ENCODE measurements at places on chromosomes 4 and X.

- DNase-seq = no peak
These were observed 12.3 kb downstream of the ABCD1 start for GRCh38 chrX:153736871-153737441.

- DNase-seq = no peak
These were observed 103.0 kb downstream of the PPEF1 start for GRCh38 chrX:18810416-18810815.

- DNase-seq = no peak
These were observed 128.3 kb downstream of the MANBA start for GRCh38 chr4:102632241-102633065.

- no peak for DNase-seq
These were observed 220.7 kb upstream of the CASK start for GRCh38 chrX:42143866-42144592.

DNA sequence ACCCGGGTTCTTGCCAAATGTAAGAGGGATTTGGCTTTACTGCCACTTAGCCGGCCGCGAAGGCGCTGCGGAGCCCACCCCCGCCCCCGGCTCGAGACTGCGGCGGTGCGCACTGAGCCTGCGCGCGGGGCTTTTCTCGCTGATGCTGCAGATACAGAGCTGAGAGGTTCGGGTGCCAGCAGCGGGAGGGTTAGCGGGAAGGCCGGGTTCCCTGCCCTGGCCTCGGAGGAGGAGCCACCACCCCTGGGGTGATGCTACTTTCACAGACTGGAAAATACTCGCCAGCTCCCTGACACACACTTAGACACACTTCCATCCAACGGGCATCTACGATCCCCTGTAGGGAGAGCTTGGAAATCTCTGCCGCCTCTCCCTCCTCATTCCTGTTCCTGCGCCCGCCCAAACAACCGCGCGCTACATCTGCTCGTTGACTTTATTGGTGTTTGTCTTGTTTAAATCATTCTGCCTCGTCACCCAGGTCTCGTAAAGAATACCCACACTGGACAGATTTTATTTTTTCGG is 2.1 kb upstream of the PCDH7 start:
- no peak for DNase-seq

DNA sequence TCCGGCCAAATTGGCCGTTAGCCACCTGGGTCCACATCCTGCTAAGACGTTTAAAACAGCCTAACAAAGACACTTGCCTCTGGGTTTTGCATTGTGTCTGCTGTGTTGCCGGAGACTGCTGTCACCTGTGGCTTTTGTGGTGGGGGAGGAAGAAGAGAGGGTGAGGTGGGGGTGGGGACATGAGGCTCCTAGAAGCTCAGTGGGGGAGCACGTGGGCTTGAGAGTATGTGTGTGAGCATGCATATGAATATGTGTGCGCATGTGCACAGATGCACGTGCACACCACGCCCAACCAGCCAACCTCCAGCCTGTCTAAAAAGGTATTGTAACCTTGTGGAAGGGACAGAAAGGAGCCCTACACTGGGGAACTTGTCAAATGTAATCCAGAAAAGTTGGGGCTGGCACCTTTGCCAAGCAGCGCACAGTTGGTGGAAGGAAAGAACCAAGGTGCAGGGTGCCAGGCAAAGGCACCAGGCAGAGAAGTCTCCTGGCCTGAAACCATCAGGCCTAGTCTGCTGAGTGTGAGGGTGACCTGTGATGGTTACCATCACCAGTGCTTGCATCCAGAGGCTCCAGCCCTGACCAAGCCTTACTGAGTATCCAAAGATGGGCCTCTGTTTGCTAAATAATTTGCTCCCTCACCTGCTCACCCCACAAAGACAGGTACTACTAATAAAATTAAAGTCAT is 10.1 kb upstream of the SASH3 start:
- DNase-seq = no peak

- DNase-seq = no peak
These were observed 4.8 kb upstream of the TMPRSS11B start for GRCh38 chr4:68250151-68250930.

DNA sequence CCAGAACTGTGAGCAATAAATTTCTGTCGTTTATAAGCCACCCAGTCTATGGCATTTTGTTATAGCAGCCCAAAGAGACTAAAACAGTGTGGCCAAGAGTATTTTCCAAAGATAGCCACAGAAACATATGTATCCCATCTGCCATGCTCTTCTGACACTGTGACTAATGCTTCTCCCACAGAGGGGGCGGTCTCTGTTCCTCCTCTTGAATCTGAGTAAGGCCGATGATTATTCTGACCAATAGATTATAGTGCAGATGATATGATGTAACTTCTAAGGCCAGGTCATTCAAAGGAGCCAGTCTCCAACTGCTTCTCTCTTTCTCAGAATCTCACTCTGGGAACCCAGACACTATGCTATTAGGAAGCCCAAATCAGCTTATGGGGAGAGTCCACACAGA is 570.7 kb downstream of the BCOR start:
- no peak for DNase-seq

- no peak for DNase-seq
These were observed 689 bp upstream of the NHSL2 start for GRCh38 chrX:71909956-71910355.

GRCh38 chr4:166252487-166253402 is 379.7 kb downstream of the TLL1 start:
- DNase-seq = no peak

GRCh38 chr4:102608190-102608589 is 107.0 kb downstream of the NFKB1 start:
- no peak for DNase-seq

- no peak for DNase-seq
These were observed 60.4 kb upstream of the MTM1 start for GRCh38 chrX:150508018-150508417.

GRCh38 chrX:70998411-70999027 is 67.6 kb upstream of the SLC7A3 start:
- DNase-seq = no peak

- no peak for DNase-seq
These were observed 83.0 kb upstream of the MAPK10 start for GRCh38 chr4:86442881-86443280.

DNA sequence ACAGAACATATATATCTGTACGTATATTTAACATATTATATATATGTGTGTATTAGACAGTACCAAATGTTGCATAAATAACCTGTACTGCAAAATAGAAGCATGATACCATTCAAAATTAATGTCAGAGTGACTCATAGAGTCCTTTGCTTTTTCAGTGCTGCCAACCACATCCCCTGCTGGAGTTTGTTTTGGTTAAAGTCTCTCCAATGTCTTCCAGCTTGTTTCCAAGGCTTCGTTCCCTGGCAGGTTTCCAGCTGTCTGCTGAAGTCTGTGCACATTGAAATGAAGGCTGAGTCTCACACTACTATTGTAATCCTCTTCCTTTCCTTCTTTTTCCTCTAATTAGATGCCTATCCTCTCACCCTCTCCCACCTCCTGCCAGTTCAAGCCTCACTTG is 14.9 kb downstream of the NRK start:
- DNase-seq = no peak

- no peak for DNase-seq
These were observed 77.8 kb upstream of the NFKB1 start for GRCh38 chr4:102423375-102423774.

DNA sequence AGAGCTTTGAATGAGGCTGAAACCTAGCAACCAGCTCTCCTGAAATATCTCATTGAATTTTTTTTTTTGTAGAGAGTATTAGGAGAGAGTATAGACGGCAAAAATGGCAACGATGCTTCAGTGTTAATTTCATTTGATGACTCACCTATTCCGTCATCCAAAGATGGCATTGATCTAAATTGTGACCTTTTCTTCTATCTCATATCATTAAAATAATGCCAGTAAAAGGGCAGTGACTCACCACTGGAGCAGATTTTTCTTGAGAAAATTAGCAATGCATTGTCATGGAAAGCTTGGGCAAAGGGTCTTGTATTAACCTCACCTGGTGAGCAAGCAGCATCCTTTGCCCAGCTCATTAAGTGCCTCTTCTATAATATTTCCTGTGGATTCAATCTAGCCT is 19.6 kb downstream of the VMA21 start:
- DNase-seq = no peak

GRCh38 chrX:103360092-103360491 is 3.8 kb downstream of the TCEAL9 start:
- no peak for DNase-seq

- no peak for DNase-seq
These were observed 55.5 kb downstream of the MID1IP1 start for GRCh38 chrX:38856670-38857265.

- DNase-seq = no peak
These were observed 843 bp downstream of the RPL34 start for GRCh38 chr4:108620933-108621905.

DNA sequence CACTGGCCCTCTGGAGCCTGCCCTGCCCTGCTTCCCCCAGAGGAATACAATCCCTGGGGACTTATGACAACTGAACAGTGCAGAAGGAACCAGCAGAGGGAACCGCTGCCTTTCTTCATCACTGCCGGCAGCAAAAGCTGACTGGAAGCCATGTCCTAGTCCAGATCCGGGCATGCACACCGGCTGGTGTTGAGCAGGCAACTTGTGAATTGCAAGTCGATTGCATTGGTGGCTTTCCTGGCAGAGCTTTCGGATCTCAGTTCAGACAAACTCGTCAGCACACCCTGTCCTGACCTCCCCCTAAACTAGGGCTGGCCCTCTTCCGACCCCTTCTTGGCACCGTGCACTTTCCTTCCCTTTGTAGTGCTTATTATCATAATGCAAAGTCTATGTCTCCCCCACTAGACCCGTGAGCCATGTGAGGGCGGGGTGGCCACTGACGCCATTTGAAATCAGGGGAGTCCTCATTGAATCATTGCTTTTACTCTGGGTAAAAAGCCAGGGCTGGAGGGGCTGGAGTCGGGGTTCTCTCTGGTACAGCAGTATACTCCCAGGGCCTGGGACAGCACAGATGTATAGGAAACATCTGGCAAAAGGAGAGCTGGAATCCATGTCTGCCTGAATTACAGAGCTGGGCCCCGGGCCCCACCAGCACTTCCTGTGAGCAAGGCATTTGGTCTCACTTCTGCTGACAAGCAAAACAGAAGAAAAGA is 1.8 kb downstream of the ARHGAP4 start:
- no peak for DNase-seq

- no peak for DNase-seq
These were observed 21.8 kb downstream of the TXLNG start for GRCh38 chrX:16807976-16808542.

All from NCI-H187 treated with DMSO at 0.1 percent for 48 hours (cell line).